ENCODE measurements at places on chromosomes 7 and 10.

- no peak for DNase-seq
Observed at GRCh38 chr7:121192834-121193233, 136.0 kb upstream of the WNT16 start.

DNA sequence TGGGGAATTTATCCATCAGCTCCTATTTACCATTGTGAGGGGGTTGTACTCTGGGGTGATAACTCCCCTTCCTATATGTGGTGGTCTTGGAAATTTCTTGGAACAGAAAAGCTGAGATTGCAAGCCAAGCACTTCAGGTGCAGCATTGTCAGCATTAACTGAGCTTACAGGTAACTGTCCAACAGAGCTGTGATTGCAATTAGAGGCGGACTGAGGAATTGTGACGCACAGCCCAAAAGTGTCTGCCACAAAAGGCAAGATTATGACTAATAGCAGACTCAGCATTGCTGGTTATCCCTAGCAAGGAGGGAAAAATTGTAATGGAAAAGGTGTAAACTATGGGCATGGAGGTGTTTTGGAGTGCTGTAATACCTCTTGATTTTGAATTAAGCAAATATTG is 126.1 kb upstream of the AGR3 start:
- DNase-seq = no peak

- peak; percentile 75 for DNase-seq
Observed at GRCh38 chr10:103759100-103759781, 96.1 kb downstream of the SH3PXD2A start.

DNA sequence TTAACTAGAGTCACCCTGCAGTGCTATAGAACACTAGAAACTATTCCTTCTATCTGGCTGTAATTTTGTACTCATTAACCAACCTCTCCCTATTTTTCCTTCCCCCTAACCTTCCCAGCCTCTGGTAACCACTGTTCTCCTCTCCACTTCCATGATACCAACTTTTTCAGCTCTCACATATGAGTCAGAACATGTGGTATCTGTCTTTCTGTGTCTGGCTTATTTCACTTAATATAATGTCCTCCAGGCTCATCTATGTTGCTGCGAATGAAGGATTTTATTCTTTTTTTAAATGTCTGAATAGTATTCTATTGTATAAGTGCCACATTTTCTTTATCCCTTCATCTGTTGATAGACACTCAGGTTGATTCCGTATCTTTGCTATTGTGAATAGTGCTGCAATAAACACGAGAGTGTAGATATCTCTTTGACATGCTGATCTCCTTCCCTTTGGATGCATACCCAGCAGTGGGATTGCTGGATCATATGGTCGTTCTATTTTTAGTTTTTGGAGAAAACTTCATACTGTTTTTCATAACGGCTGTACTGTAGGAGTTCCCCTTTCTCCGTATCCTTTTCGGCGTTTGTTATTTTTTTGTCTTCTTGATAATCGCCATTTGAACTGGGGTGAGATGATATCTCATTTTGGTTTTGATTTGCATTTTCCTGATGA is 101.4 kb downstream of the FAM107B start:
- DNase-seq = no peak

DNA sequence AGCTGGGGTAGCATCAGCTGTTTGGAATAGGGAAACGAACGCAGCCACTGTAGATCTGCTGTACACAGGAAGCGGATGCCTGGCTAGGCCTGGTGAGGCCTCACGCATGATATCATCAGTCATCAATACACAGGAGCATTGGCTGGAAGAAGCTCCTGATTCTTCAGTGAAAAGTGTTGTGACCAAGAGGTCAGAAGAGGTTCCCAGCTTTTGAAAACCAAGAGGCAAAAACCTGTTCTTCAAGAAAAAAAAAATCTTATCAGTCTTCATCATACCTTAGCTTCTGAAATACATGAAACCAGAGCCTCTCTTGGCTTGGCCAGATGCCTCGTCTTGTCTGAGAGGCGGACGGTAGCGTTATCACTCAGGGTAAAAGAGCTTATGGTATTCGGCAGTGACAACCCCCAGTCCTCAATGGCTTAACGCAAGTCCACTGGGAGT is 139.3 kb upstream of the TCF7L2 start:
- DNase-seq = no peak

DNA sequence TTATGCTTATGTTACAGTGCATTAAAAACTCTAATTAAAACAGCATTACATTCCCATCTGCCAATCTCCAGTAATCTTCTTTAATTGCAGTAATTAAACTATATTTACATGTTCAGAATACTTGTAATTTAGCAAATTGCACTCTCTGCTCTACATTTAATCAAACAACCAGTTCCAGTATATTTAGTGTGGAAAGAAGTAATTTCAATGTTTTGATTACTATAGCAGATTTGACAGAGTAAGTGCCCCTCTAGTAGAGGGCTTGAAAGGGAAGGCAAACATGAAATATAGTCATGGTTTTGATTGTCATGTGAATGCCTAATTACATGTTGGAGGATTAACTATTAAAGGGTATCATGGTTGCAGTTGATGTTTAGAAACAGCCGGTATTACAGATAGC is 739.7 kb downstream of the AUTS2 start:
- no peak for DNase-seq

- DNase-seq = no peak
Observed at GRCh38 chr7:48224042-48224441, 52.8 kb downstream of the ABCA13 start.

- no peak for DNase-seq
Observed at GRCh38 chr7:153524070-153524601, 528.1 kb upstream of the DPP6 start.

DNA sequence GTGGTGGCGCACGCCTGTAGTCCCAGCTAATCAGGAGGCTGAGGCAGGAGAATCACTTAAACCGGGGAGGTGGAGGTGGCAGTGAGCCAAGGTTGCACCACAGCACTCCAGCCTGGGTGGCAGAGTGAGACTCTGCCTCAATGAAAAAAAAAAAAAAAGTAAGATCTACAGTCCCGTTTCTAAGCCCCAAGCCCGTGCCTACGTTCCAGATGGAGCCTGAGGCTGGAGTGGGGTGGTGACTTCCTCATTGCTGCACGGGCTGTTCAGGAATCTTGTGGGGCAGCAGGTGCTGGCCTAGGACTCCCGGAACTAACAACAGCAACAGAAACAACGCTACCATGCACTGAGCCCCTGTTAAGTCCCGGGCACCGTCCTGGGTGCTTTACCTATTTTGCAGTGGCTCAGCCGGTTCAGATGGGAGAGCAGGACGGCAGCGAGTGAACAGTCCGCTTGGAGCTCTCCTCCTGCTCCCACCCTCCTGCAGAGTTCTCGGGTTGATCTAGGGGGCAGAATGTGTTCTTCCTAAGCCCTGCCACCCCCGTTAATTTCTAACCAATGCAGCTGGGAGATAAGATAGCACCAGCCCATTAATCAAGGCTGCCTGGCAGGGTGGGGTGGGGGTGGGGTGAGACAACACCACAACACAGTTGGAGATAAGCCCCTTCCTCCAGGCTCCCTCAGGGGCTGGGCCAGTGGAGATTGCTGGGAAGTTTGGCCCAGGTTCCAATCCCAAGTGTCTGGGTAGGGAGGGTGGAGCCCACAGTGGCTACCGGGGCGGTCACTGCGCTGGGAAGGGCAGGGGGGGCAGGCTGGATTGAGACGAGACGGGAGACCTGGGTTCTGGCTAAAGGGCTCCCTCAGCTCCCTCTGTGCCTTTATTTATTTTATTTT is 17.0 kb upstream of the SFRP5 start:
- DNase-seq = no peak

DNA sequence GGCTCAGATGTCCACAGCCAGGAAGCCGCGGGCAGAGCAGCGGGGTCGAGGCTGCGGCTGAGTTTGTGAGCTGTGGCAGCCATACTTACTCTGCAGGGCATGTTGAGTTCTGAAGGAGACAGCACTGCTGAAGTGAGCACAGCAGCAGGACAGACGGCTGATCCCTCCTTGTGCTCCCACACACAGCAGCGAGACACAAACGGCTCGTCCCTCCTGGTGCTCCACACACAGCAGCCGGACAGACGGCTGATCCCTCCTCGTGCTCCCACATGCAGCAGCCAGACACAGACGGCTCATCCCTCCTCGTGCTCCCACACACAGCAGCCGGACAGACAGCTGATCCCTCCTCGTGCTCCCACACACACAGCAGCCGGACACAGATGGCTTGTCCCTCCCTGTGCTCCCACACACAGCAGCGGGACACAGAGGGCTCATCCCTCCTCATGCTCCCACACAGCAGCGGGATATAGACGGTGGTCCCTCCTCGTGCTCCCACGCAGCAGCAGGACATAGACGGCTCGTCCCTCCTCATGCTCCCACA is 305.1 kb downstream of the PTPRN2 start:
- no peak for DNase-seq

- DNase-seq = no peak
Observed at GRCh38 chr7:115526278-115526677, 504.3 kb downstream of the TFEC start.

DNA sequence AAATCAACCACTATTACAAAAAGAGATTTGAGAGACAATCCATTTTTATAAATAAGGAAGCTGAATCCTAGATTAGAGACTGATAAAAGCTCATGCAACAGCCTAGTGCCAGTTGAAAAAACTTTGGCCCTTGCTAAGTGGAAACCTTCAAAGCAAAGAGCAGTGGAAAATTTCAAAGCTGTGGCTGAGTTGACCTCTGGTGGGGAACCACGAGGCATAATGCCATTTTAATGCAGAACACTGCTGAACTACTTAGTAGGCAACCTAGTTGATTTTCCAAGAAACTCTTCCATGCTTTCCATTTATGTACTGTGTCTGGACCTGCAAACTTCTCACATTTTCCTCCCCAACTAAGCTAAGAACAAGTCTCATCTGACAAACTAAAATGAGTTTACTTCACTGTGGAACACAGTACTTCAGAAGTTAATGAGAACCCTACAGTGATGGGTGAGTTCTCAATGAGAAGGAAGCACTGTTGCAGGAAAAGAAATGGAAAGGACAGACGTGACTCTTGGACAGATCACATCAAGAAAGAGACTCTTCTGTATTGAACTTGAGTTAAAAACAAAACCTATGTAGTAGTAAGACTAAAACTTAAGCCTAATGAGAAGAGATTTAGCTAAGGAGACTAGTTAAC is 19.5 kb downstream of the FZD9 start:
- DNase-seq = no peak

DNA sequence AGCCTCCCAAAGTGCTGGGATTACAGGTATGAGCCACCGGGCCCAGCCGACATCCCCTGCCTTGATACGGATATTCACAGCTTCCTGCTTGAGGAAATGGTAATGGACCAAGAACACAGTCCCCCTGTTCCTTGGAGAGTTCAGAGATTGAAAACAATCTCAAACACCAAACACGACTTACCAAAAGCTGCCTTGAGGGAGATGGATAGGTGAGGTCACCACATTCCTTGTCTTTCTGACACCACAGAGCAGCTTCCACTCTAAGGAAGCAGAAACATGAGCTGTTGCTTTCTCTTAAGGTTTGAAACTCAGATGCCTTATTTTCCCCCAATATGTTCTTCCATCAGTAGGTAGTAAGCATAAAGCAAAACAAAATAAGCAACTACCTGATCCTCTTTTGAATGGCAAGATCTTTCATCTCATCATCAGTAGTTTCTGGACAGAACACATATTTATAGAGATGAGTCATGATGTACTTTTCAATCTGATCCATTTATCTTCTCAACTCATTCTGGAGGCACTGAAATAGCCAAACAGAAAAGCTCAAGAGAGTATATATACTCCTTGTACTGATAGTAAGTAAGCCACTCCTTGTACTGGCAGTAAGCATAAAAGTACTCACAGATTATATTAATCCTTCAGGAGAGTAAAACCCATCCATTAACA is 199.1 kb upstream of the KCTD7 start:
- DNase-seq = no peak

DNA sequence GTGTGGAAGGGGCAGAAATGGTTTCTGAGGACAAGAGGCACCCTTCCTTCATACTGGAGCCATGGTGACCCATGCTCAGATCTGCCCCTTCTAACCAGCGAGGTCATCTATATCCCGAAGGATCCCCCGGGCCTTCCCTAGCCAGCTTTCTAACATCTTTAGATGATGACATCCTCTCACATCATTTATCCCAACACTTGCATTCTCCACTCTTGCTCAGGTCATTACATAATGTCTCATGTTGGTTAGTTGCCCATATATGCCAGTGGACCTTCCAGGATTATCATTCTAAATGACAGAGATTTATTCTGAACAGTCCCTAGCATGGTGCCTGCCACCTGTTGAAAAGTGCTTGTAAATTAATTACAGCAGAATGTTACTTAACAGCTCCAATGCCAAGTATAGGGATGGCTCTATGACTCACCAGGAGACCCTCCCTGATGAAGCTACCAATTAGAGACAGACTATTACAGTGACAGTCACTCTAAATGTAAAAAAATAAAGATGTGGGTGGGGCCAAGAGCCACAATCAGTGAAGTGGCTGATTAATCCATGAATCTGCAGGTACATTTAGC is 22.6 kb upstream of the ABLIM1 start:
- no peak for DNase-seq

DNA sequence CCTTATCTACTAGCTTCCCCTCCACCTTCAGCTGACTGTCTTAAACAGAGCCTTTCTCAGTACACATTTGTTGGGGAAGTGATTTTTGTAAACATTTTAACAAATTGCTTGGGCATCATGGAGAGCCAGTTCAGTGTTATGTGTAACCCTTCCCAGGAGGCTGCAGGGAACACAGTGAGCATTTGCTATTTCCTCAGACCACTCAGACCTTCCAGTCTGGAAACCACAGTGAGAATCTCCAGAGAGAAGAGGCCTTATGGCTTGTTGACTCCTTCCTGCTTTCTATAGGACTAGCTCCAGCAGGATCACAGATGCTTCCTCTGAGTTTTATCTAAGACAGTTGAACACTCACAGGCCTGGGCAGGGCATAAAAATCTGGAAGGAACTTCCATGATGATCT is 409.8 kb upstream of the NPVF start:
- no peak for DNase-seq

GRCh38 chr7:4470246-4470645 is 211.8 kb upstream of the FOXK1 start:
- no peak for DNase-seq

DNA sequence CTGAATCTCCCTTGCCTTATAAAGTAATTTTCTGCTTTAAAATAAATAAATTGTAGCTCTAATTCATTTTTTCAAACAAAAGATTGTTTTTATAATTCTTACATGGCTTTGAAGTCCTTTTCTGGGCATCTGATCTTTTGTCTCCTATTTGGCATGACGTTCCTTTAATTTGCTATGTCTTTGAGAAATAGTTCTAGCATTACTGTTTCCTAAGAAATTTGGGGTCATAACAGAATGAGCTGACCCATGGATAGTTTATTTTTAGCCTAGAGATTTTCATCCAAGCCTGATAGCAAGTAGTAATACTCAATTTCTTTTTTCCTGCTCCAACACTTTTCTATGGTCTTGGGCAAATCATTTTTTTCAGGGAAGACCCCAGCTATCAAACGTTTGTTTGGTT is 31.4 kb downstream of the CCDC71L start:
- no peak for DNase-seq

GRCh38 chr7:41425926-41426325 is 277.0 kb downstream of the INHBA start:
- DNase-seq = peak; percentile 17

GRCh38 chr7:28937103-28937502 is 21.0 kb downstream of the TRIL start:
- DNase-seq = no peak

GRCh38 chr10:46106410-46107255 is 60.6 kb upstream of the MSMB start:
- DNase-seq = no peak

All from Panc1 (cell line).